ENCODE measurements at places on chromosomes 13 and 19. TPM values are rescaled to one million over a fixed set of nuclear protein-coding genes. Genes with fewer than 3 reads are reported as not detected.

SLC25A41 gene
- 0.25 TPM for total RNA-seq

C13orf46 gene
- 0.37 TPM for total RNA-seq

SPRED3 gene
- total RNA-seq, result 0.10 TPM

DOCK9 gene
- 39.6 TPM for total RNA-seq

NPAS1 gene
- total RNA-seq, result 0.32 TPM

KLK6 gene
- not detected for total RNA-seq

TPTE2 gene
- not detected for total RNA-seq

LSR gene
- total RNA-seq, result 6.1 TPM

- DNase-seq, result no peak
Measured at GRCh38 chr13:37148501-37148900, 43.0 kb upstream of the CSNK1A1L start.

GRCh38 chr13:92963029-92963428 lies 263.6 kb upstream of the GPC6 start:
- no peak for DNase-seq

DNA sequence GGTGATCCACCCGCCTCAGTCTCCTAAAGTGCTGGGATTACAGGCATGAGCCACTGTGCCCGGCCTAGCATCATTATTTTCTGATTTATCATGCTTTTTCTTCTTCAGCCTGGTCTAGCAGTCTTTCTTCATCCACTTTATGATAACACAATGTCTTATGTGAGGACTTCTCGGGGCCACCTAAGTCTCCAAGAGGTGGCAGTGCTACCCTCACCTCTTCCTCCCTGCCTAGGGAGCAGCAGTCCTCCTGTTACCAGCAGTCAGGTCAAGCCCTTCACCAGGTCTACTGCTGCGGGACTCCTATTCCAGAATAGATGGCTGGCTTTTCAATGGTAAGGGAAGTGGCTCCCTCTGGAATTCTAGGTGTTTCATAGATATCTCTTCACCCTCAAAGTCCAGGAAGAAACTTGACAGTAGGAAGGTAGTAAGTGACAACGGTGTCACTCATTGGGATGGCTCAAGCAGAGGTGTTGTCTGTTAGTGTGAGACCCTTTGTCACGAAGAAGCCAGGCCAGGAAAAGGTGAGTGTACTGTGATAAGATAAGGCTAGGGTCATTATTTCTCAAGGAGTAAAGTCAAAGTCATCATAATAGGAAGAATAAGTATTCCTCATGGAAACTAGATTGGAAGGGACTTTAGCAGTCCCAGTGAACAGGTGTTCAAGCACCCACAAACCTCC lies 164.0 kb downstream of the KLF5 start:
- DNase-seq, result no peak

- DNase-seq, result no peak
Measured at GRCh38 chr19:18167011-18167410, 6.6 kb upstream of the IFI30 start.

DNA sequence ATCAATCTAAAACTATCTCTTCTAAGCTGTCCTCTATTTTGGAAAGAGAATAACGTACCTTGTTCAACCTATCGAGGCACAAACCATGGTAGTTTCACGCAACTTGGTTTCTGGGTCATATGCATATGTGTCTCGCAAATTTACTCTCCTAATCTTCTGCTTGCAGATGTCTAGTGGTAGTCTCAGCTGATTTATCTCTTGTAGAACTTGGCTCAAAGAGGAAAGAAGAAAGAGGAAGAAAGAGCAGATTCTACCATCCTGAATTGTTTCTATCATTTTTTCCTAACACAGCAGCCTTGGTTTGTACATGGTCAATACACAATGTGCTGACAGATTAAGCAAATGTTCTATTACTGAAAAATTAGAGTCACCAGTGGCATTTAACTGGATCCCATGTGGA lies 282.3 kb downstream of the SPRY2 start:
- no peak for DNase-seq

DNA sequence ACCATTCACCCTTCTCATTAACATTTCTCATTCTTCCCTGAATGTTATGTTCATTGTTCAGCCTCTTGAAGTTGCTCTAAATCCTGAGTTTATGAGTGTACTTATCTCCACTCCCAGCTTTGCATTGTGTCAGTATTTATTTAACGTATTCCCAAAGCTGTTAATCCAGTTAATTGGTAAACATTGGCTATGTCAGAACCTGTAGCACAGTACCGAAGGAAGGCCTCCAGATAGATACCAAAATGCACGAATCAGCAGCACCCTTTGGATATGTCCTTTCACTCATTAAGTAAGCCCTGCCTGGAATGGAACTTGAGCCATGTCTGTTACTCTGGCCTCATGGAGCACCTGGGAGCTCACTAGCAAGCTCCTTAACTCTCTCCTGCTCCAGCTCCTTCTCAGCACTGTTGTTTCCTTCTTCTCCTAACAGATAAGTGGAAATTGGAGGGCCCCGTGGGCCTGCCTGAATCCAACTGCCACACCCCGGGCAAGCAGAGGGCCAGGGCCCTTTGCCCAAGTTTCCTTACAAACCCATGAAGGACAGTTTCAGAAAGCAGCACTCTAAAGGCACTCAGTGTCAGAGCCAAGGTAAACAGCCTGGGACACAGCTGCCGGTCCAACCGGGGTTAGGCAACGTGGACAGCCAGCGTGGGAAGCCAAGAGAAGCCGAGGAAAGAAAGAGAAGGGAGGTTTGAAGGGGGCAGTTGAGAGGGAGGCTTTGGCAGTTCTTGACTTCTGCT lies 155.0 kb upstream of the SERP2 start:
- peak; percentile 80 for DNase-seq

GRCh38 chr13:77358001-77358400 lies 31.1 kb upstream of the MYCBP2 start:
- DNase-seq, result no peak

DNA sequence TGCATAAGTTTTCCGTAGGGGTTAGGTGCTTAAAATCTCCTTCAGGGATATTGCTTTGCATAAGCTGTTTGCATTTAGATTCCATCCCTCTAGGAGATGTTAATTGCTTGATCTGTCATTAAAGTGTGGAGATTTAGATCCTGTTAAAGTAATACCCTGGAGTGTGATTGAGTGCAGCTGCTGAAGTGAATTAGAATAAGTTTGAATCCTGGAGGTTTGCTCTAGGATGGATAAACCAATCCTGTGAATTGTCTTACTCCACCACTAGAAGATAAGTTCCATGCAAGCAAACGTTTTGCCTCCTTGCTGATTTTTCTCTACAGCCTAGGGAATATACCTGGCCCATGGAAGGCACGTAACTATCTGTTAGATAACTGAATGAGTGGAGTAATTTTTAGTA lies 1487.2 kb upstream of the PRR20A start:
- DNase-seq, result no peak

DNA sequence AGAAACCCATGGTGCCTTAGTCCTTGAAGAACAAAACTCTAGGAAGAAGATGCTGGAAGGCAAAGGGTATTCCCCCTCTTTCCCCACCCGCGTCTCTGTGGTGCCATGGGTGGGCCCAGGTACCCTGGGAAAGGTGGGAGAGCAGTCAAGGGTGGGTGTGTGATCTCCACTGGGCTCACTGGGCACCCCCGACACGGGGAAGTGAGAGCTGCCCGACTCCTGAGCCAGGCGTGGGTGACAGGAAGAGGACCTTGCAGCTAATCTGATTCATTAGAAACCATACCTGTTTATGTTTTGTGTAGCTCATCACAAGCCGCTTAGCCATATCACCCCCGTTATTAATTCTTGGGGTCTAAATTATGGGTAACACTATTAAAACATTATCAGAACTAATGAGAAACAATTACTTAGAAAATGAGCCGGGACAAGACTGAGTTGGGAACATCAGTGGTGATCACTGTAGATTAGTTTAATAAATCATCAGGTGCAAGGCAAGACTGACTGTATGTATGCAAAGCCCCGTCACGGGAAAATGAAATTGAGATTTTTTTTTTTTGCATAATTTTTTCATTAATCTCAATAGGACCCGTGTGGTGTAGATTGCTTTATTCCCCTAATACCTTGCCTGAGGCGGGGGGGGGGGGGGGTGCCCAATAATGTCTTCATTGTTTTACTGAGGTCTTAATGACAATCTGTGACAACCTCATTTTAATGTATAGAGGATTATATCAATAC lies 77.3 kb downstream of the ZIC5 start:
- DNase-seq, result no peak

DNA sequence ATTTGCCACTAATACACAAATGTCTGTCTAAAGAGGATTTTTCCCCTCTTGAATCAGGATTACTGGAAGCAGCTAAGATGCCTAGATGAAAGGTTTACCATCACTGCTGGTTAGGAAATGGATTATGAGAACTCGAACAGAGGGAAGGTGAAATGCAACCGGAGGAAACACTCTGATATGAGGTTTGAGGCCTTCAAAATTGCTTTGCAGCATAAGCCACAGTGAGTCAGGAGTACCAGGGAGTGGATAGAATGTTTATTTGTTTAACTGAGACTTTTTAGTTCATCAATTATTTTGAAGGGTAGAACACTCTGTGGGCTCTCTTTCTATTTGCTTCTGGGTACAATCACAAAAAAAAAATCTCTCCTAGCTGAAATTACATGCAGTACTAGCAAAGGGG lies 18.1 kb downstream of the CDADC1 start:
- DNase-seq, result no peak

DNA sequence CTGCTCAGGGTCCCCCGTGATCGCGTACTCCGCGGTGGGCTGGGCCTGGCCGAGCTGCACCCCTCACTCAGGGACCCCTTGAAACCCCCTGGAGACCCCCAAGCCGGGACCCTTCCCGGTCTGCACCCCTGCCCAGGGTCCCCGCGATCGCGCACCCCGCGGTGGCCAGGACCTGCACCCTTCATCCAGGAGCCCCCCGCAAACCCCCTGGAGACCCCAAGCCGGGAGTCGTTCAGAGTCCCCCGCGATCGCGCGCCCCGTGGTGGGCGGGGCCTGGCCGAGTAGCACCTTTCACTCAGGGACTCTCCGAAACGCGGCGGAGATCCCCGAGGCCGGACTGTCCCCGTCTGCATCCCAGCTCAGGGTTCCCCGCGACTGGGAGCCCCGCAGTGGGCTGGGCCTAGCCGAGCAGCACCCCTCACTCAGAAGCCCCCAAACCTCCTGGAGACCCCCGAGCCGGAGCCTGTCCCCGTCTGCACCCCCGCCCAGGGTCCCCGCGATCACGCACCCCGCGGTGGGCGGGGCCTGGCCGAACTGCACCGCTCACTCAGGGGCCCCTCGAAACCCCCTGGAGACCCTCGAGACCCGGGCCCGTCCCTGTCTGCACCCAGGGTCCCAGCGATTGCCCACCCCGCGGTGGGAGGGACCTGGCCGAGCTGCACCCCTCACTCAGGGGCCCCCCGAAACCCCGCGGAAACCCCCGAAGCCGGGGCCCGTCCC lies 748 bp downstream of the LMNB2 start:
- peak; percentile 56 for DNase-seq

GRCh38 chr13:110332750-110333149 lies 25.7 kb downstream of the COL4A2 start:
- no peak for DNase-seq

DNA sequence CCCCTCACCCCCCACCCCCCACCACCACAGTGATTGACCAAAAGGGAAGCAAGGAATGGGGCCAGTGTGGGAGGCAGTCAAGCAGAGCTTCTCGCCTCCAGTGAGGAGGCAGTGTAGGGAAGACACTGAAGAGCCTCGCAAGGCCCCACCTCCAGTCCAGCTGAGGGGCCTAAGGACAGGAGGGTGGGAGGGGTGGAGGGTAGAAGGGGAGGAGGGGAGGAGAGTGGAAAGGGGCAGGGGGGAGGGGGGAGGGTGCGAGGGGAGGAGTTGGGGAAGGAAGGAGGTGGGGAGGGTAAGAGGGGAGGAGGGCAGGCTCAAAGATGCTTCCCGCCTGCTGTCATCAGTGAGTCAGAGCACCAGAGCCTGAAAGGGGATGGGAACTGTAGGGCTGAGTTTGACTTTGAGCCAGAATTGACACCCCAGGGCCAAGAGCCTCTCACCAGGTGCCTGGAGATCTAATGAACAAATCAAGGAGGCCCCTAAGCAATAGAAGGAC lies 786.2 kb downstream of the UQCRFS1 start:
- DNase-seq, result no peak

GRCh38 chr19:41225238-41226052 lies 6.4 kb downstream of the AXL start:
- DNase-seq, result peak; percentile 54

- DNase-seq, result no peak
Measured at GRCh38 chr13:102816708-102817107, 17.8 kb downstream of the BIVM start.

DNA sequence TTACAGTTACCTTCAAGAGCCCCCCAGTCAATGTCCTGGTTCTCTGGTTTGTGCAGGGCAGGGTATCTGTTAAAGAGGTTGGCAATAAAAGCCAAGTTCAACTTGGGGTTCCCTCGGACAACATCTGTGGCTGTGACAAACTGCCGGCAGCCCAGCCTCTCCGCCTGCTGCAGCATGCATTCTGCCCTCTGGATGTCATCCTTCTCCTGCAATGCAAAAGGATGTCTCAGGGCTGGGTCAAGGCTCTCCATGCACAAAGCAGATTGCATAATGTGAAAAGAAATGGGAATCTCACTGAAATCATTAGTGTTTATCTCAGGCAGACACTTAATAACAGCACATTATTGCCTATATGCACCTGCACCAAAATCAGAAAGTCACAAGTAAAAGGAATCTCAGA lies 35.1 kb downstream of the LCP1 start:
- no peak for DNase-seq

DNA sequence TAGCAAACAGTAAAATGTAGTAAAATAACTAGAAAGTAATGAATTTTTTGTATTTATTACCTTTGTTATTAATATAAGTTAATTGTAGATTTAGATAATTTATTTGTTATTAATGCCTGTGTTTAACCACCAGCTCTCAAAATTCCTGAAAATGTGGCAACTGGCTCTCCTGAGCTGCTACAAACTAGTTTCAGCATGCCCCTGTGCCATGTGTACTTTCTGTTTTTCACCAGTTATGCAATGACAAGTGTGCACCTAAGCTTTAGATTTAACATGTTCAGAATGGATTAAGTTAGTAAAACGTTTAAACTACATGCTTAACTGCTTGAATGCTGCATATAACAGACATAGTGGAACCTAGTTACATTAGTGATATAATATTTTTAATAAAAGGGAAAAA lies 88.1 kb downstream of the POSTN start:
- no peak for DNase-seq

- no peak for DNase-seq
Measured at GRCh38 chr19:29622166-29623070, 16.3 kb downstream of the POP4 start.

GRCh38 chr13:20193907-20194631 lies 1.3 kb upstream of the GJB2 start:
- no peak for DNase-seq

DNA sequence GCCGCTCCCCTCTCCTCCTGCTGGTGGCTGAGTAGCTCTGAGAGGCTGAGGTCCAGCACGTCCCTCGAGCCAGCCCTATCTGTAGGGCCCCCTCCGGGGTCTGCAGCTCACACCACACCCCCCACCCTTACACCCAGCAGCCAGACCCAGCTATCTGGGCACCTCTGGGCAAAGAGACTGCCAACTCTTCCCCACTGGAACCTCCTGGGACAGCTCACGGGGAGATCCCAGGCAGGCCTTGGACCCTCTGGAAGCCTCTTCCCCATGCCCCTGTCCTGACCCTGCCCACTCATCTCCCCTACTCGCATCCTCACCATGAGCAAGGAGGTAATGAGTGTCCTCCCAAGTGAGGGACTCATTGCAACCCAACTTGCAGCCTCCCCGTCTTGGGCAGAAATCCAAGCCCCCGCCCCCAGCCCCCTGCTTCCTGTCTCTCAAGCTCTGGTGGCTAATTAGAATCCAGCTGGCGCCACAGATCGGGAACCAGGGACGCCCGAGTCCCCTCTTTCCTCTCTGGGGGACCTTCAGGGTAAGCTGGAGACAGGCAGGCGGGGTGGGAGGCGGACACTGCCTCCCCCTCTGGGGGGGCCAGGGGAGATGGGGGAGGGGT lies 22.1 kb downstream of the ADGRL1 start:
- DNase-seq, result no peak
